ENCODE measurements at places on chromosomes 1 and 21.

DNA sequence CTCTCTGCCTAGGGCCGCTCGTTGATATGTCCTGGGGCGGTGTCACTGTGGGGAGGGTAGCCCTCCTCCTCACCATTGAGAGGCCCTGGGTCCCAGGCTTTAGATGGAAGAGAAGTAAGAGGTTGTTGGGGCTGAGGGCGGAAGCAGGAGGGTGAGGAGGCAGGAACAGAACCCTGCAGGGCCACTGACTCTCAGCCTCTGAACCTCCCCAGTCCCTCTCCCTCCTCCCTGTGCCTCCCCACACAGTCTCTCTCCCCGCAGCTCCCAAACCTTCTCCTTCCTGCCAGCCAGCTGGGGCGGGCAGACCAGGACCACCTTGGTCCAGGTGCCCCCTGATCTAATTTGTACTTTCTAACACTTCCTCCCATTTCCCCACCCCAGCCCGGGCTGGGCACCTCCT lies 14.3 kb upstream of the FAM131C start:
- no peak for DNase-seq
- H3K27ac ChIP-seq = no peak overlapping the region
- no peaks in the 10 kb centered on the region for H3K36me3 ChIP-seq
- no peaks in the 10 kb centered on the region for H3K4me1 ChIP-seq
- H3K27me3 ChIP-seq = no peaks in the 10 kb centered on the region

GRCh38 chr1:206415942-206416341 lies 54.3 kb upstream of the IKBKE start:
- no peak overlapping the region for H3K4me3 ChIP-seq
- H3K4me1 ChIP-seq = no peaks in the 10 kb centered on the region
- peaks cover 3% of the 10 kb centered on the region for H3K36me3 ChIP-seq
- no peaks in the 10 kb centered on the region for H3K27me3 ChIP-seq

DNA sequence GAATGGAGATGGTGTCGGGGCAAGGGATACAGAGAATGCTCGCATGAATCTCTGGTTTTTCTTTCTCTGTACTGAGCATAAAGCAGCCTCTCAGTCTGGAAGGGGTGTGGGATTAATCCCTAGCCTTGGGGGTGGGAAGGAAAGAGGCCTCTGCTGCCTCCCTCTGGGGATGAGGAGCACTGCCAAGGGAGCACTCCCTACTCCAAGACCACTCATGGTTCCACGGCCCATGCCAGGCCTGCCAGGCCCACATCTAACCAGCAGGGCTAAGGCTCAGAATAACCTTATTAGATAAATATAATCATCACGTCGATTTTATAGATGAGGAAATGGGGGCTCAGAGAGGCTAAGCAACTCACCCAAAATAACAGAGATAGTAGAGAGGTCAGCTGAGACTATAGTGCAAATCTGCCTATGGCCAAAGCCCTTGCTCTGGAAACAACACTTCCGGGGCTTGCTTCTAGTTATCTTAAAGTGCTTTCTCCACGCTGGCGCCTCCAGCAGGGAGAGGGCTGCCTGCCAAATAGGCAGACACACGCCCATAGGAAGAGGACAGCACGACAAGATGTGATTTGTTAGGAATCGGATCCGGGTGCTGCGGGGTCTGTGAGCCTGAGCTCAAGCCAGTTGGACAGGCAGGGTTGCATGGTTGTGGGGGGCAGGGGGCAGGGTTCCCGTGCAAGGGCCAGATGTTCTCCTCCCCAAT lies 522 bp downstream of the TEX35 start:
- H3K27me3 ChIP-seq = no peaks in the 10 kb centered on the region
- DNase-seq = no peak
- H3K4me1 ChIP-seq = no peaks in the 10 kb centered on the region
- H3K36me3 ChIP-seq = no peaks in the 10 kb centered on the region
- H3K4me3 ChIP-seq = no peak overlapping the region

GRCh38 chr1:77370161-77370560 lies 88.3 kb downstream of the AK5 start:
- H3K27me3 ChIP-seq = no peaks in the 10 kb centered on the region
- no peak for DNase-seq
- no peak overlapping the region for H3K27ac ChIP-seq

DNA sequence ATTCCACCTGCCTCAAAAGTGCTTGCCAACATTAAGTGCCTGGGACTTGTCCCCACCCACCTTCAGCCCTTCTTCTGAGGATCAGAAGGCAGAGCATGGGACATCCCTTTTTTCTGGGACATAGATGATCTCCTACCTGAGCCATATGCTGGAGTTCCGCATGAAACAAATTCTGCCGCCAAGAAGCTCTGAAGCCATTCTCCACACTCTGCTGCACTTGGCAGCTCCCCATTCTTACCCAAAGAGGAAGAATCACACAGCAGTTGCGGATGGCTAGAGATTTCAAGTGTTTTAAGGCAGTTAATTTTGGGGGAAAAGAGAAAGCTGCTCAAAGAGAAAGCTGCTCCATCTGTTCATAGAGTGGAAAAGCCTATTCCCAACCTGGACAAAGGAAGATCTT lies 197.3 kb upstream of the COA6 start:
- H3K36me3 ChIP-seq = no peaks in the 10 kb centered on the region
- H3K4me1 ChIP-seq = no peaks in the 10 kb centered on the region
- DNase-seq = no peak
- H3K27me3 ChIP-seq = peaks cover 3% of the 10 kb centered on the region
- no peak overlapping the region for H3K27ac ChIP-seq
- H3K4me3 ChIP-seq = no peak overlapping the region

DNA sequence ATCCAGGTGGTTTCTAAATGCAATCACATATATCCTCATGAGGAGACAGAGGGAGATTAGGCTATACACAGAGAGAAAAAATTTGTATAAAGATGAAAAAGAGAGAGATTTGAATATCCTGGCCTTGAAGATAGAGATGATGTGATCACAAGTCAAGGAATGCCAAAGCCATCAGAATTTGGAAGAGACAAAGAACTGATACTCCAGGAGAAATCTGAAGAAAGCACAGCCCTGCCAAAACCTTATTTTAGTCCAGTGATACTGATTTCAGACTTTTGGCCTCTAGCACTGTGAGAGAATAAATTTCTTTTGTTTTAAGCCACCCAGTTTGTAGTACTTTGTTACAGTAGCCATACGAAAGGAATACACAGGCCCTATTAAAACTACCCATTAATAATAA lies 33.4 kb downstream of the DOCK7 start:
- H3K36me3 ChIP-seq = no peaks in the 10 kb centered on the region
- H3K4me3 ChIP-seq = no peak overlapping the region
- H3K27ac ChIP-seq = no peak overlapping the region

GRCh38 chr1:92990828-92991227 lies 29.6 kb upstream of the DIPK1A start:
- H3K4me3 ChIP-seq = no peak overlapping the region
- H3K36me3 ChIP-seq = no peaks in the 10 kb centered on the region
- H3K27ac ChIP-seq = no peak overlapping the region
- no peak for DNase-seq
- no peaks in the 10 kb centered on the region for H3K4me1 ChIP-seq

Data from hepatocyte (in vitro differentiated cells).